NCI-H748 treated with DMSO at 0.1 percent for 48 hours (cell line): ENCODE measurements at places on chromosomes 11 and 22.

GRCh38 chr11:67646535-67647336 is 3.8 kb downstream of the ACY3 start:
- no peak for DNase-seq

GRCh38 chr22:28869736-28870135 is 13.6 kb upstream of the ZNRF3 start:
- DNase-seq: no peak

- DNase-seq: no peak
Observed at GRCh38 chr22:21015466-21016006, 571 bp downstream of the P2RX6 start.

- DNase-seq: no peak
Observed at GRCh38 chr22:49861642-49862495, 8.2 kb downstream of the ZBED4 start.

DNA sequence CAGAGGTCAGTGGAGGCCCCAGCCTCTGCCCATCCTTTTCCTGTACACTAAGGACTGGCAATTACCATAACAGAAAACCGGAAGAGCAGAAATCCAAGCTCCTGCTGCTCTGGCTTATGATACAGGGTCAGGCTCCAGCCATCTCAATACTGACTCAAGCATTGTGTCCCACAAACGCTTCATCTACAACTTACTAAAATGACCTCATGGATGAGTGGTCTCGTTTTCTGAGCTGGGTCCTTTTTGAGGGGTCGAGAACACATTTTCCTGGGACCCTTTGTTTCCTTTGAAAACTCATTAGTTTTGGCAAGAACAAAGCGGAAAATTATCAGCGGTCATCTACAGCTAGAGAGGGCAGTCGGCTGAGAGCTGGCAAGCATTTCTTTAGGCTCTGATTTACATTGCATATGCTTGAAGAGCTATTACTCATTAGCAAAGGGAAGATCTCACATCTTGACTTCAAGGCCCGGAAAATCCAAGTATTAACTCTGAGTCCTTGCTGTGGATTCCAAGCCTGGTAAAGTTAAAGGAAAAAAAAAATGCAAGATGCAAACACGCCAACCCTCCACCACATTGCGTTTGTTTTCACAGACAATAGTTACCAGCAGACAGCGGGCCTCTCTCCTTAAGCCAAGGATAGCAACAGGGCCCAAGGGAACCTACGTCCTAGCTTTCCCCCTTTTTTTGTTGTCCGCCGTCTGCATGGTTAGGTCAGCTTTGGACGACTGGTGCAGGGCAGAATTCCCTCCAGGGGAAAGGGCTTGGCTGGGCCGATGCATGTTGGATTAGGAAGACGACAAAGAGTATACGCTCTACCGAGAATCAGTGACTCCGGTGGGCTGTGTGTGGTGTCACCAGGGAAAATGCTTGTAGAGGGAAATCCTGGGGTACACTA is 1.8 kb downstream of the TESMIN start:
- no peak for DNase-seq

GRCh38 chr11:335779-336658 is 15.4 kb upstream of the IFITM3 start:
- no peak for DNase-seq

DNA sequence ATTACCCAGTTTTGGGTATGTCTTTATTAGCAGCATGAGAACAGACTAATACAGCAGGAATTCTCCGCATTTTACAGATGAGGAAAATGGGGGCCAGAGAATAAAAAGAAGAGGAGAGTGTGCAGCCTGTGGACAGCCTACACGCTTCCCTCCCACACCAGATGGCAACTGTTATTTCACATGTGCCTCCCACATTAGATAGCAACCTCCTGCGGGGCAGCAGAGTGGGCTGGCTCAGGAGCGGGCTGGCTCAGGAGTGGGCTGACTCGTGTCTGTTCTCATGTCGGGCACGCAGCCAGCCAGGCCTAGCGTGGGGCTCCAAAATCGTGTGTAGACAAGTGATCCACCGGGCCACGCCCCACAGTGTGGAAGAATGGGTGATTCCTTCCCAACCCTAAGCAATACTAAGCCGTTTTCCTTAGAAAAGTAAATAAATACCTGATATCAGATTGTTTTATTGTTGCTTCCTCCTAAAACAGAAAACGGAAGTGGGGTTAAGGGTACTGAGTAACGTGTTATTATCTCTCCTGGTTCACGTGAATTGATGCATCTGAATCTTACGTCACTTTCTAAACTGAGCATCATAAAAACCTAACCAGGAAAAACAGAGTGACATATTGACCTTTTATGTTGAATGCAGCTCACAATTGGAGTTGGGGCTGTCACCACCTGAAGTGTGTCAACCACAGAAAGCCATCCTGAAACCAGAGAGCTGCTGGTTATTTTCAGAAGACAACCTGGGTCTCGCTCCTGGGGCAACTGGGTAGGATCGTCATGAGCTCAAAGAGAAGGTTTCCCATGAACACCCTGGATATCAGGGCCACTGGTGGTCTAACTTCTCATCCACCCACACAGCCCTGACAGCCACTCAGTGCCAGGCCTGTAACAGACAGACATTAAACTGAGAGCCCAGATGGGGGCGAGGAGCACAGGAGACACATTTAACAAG is 3.3 kb downstream of the TTLL1 start:
- no peak for DNase-seq

DNA sequence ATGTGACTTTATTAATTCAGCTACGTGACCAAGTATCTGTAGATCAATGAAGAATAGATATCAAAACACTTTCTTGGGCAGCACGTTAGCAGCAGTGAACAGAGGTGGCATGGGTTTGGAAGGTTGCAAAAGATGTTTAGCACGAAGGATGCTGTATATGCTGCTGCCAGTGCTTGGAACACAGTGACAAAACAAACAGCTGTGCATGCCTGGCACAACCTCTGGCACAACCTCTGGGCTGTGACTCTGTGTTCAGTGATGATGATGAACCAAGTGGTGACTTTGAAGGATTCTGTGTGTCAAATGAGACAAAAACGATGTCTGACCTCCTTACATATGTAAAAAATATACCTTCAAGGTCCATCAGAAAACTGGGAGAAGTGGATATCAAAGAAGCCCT is 104.7 kb downstream of the TBC1D22A start:
- no peak for DNase-seq
